ENCODE measurements at places on chromosomes 7 and 10.

DNA sequence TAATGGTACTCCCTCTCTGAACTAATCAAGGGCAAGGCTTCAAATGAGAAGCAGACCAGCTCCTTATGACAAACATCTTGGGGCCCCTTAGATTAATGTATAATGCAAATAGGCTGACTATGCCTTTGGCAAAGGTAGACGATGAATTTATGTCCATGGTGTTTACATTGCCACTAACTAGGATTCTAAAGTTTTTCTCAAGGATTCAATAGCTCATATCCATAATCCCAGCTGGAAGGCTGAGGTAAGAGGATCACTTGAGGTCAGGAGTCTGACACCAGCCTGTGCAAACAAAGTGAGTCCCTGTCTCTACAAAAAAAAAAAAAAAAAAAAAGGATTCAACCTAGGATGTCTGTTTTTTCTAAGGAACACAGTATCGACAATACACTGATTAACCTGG is 96.5 kb downstream of the ORC5 start:
- DNase-seq: no peak

- no peak for DNase-seq
These were observed 203.6 kb downstream of the MACC1 start for GRCh38 chr7:20013536-20013935.

GRCh38 chr7:135924302-135924701 is 52.9 kb downstream of the MTPN start:
- DNase-seq: no peak

- no peak for DNase-seq
These were observed 12.5 kb upstream of the CDK6 start for GRCh38 chr7:92848851-92849250.

DNA sequence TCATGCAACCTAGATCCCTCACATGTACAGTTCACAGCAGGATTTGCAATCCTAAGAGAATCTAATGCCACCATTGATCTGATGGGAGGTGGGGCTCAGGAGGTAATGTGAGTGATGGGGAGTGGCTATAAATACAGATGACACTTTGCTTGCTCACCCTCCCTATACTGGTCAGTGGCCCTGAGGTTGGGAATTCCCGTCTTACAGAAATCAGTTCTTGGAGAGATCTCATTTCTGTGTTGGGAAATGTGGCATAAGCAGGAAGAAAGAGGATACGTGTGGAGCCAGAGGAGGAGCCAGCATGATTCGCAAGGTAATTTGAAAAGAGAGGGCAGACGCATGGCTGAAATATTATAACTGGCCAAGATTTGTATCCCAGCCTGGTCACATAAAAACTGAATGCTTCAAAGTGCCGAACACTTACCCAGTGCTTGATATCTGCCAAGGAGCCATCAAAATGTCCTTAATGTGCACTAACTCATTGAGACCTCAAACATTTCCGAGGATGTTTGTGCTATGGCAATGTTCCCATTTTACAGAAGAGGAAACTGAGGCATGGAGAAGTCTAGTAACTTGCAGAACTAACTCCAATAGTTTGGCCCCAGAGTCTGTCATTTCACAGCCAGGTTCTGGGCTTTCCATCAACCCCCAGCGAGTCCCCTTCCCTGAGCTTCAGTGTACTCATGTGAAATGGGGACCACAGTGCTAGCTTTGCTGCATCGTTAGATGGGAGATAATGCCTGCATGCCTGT is 5.5 kb upstream of the IKZF1 start:
- DNase-seq: no peak

DNA sequence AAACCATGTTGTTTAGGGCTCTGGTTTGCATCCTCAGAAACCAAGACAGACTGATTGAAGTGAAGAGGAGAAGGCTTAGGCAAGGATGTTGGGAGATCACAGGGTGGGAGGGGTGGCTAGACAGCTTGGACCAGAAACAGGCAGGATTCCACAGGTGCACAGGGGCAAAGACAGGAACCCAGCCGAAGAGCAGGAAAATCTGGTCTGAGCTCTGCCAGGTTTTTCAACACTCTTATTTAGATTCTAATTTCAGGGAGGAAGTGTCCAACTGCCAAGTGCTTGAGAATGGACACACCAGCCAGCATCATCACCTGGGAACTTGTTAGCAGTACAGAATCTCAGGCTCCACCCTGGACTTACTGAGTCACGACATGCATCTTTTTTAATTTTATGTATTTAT is 93.8 kb downstream of the MARCHF5 start:
- no peak for DNase-seq

GRCh38 chr10:43339136-43339535 is 32.3 kb upstream of the FXYD4 start:
- DNase-seq: no peak

DNA sequence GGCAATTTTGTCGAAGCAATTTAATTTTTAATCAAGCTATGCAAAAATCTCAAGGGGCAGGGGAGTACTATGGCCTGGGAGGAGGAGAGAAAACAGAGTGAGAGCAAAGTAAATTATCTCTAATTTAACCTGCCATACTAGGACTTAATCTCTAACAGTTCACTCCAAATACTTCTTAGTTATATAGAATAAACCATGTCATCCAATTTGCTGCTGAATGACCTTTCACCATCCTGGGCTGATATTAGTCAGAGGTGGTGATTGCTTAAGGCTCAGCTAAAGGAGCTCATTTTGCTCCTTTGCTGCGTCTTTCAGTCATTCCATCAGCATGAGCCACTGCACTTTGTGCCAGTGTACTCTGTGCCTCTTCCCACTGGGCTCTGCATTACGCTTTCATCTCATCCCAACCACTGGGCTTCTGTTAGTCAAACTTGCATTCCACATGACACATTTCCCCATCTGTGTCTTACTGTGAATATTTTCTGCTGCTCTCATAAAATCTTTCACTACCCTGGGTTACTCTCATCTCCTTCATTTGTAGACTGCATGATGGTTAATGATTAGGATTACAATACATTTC is 84.3 kb downstream of the CD36 start:
- DNase-seq: no peak

GRCh38 chr7:106129291-106129690 is 17.2 kb upstream of the SYPL1 start:
- DNase-seq: no peak

- no peak for DNase-seq
These were observed 257.9 kb downstream of the PRPF18 start for GRCh38 chr10:13844651-13845050.

DNA sequence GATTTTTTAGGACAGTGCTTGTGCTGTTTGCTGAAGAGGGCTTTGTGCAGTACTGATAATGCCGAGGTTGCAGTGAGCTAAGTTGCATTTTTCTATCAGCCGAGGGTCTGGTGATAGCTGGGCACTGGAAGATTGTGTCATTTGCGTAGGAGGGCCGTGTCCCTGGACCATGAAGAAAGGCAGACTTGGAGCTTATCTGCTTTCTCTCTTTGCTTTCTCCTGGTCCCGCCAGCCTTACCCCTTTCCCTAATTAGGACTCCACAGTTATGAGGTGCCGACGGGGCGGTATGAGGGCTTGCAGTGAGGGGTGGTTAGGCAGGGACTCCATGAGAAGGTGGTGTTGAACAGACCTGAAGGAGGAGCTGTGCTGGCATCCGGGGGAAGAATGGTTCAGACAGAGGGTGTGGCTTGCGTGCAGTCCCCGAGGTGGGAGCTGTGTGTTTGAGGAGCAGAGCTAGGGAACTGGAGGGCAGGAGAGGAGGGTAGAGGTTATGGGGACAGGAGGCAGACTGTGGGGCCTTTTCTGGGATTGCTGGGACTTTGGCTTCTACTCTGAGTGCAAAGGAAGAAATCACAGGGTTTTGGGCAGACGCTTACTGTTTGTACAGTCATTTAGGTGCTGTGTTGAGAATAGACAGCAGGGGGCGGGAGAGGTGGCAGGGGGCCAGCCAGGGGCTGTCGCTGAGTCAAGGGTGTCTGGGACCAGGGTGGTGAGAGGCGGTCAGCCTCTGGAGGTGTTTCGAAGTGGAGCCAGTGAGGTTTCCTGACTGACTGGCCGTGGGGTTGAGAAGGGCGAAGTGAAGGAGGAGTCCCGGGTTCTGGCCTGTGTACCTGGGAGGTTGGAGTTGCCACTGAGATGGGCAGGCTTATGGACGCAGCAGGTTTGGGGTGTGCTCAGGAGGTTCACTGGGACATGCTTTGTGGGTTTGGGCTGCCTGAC is 43.4 kb downstream of the PRF1 start:
- peak; percentile 41 for DNase-seq

DNA sequence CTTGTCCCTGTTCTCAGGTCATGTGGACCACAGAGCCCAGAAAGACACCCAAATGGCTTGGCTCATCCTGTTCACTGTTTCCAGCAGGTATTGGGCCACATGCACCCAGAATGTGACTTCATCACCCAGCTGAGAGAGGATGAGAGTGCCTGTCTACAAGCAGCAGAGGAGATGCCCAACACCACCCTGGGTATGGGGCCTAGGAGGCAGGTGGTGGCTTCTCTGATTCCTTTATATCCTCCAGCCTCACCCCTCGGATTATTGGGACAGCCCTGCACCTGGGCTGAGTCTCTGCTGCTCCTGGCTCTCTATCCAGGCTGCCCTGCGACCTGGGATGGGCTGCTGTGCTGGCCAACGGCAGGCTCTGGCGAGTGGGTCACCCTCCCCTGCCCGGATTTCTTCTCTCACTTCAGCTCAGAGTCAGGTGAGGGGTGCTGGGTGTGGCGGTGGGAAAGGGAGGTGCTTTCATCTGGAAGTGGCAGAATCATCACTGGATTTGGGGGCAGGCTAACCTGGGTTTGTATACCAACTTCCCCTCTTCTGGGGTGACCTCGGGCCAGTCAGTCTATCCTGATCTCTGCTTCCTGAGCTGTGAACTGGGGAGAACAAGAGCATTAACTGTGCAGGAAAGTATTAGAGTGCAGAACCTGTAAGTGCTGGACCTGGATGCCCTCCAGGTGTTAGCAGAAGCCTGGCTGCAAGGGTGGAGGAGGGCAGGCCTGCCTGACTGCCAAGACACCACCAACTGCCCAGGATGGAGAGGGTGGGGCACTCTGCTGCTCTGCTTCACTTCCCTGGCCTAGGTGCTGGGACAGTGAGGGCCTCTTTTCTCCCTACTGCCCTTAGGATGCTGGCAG is 5.2 kb downstream of the GHRHR start:
- DNase-seq: no peak

DNA sequence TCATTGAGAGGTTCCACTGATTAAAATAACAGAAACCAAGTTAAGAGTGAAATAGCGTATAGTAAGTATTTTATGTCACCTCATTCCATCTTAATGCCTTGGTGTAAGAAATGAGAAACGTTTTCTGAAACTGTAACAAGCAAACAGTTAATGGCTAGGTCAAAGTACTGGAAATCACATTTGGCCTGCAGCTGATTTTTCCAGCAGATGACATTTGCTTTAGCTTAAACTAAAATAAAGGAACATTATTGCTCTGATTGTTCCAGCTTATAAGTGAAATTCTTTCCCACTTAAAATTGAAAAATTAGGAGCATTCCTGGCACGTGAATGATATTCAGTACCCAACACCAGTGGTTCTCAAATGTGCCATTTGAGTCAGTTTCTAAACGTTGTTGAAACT is 213.6 kb upstream of the DPP6 start:
- DNase-seq: no peak

- no peak for DNase-seq
These were observed 8.3 kb upstream of the SMKR1 start for GRCh38 chr7:129494041-129494440.

DNA sequence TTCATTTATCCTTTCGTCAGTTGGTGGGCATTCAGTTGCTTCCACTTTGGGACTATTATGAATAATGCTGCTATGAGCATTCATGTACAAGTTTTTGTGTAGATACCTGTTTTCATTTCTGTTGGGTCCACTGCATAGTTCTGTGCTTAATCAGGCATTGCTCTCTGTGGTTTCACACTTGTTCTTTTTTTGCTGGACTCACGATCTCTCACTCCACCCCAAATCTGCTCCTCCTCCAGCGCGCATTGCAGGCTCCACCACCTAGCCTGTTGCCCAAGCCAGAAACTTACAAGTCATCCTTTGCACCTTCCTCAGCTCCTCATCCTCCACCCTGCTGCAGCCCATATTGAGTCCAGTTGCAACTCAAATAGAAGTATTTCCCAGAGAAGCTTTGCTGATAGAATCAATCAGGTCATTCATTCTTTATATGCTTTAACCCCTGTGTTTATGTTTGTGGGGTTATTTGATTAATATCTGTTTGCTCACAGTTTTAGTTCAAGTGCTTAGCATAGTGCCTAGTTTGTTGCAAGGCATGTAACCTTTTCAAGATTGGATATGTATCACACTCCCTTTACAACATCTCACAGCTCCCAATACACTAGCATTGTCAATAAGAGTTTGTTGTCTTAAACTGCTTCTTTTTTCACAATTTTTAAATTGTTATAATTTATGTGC is 16.6 kb upstream of the AFAP1L2 start:
- DNase-seq: no peak

DNA sequence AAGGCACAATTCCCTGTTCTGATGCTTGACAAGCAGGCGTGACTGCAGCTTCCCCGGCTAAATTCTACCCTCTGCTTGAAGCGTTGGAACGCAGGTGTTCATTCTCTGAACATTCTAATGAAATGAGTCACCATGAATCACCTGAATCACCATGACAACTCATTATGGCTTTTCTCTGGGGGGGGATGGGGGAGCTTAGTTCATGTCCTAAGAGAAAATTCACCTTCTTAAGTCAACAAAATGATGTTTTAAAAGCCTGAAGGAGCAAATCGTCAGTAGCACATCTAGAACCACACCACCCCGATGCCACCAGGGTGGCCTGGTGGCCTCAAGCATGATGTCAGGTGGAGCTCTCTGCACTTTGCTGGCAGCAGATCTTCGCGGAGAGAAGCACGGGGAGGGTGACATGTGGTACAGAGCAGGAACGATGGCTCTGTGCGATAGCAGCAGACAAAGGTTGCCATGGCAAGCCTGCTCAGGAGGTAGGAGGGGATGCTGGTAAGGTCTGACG is 33.7 kb downstream of the DDC start:
- no peak for DNase-seq

- no peak for DNase-seq
These were observed 72.1 kb upstream of the TNRC18 start for GRCh38 chr7:5495581-5496375.

GRCh38 chr7:133561396-133561795 is 308.5 kb downstream of the EXOC4 start:
- no peak for DNase-seq

DNA sequence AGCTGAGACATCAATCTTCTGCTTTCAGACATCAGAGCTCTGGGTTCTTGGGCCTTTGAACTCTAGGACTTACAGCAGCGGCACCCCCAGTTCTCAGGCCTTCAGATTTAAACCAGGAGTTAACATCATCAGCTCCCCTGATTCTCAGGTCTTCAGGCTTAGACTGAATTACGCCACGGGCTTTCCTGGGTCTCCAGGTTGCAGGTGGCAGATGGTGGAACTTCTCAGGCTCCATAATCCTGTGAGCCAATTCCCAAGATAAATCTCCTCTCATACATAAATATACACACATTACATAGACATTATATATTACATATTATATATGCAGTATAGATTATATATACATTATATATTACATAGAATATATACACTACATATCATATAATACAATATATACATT is 408.9 kb upstream of the AUTS2 start:
- no peak for DNase-seq

GRCh38 chr10:101905251-101905650 is 61.7 kb upstream of the KCNIP2 start:
- DNase-seq: no peak

GRCh38 chr7:69276011-69276729 is 322.1 kb upstream of the AUTS2 start:
- DNase-seq: no peak

All from activated T-helper 1 cell treated with anti-CD3 and anti-CD28 coated beads, Interleukin-2, amount 50 U/mL, for 16 hours (primary cell).